Activated CD4-positive, alpha-beta T cell treated with anti-CD3 and anti-CD28 coated beads, Interleukin-2, Interleukin-6, amounts not matched to agents 100 ng/mL and 50 ng/mL, durations not matched to agents 16 hours and 8 hours (primary cell): ENCODE measurements at places on chromosomes 5 and 9.

DNA sequence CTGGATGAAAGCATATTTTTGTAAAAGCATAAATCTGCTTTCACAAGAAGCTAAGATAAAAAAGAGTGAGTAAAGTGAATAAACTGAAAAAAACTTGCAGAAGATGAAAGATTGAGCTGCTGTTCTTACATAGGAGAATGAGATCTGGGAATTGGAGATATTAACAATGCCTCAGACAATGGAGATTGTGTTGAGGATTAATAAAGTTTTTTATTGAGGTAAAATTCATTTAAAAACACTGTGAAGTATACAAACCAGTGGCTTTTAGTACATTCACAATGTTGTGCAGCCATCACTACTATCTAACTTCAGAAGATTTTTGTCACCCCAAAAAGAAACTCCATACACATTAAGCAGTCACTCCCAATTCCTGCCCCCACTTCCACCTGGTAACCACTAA lies 19.7 kb upstream of the UBLCP1 start:
- DNase-seq = no peak

DNA sequence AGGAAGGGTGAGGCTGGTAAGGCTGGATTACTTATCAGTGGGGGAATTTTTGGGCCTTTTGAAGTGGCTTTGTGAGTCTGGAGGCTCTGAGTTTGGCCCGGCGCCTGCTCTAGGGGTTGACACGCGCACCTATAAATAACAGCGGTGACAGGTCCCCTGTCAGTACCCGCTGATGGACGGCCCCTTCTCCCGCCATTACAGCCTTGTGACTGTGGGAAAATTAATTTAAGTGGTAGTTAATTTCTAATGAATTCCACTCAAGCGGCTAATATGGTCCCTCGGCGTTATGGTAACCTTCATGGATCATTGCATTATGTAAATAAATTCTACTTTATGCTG lies 16.5 kb downstream of the MRPL36 start:
- DNase-seq = no peak

GRCh38 chr9:78618735-78619134 lies 321.8 kb downstream of the PSAT1 start:
- DNase-seq = no peak

GRCh38 chr9:20048985-20049384 lies 260.1 kb upstream of the SLC24A2 start:
- DNase-seq = no peak

DNA sequence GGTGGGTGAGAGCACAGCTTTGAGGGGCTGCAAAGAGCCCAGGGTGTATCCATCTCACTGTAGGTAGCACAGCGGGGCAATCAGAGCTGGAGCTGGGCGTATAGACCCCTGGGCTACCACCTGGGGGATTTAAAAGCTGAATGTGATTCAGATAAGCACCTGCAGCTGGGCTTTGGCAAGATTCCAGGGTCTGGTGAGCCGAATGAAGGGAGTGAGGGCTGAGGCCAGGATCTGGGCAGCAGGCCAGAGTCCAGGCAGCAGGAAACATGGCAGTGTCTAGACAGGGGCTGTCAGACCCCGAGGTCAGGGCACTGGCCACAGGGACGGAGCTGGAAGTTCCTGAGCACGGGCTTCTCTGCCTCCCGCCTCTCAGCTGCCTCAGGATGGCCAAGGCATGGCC lies 8.7 kb downstream of the ASS1 start:
- no peak for DNase-seq

DNA sequence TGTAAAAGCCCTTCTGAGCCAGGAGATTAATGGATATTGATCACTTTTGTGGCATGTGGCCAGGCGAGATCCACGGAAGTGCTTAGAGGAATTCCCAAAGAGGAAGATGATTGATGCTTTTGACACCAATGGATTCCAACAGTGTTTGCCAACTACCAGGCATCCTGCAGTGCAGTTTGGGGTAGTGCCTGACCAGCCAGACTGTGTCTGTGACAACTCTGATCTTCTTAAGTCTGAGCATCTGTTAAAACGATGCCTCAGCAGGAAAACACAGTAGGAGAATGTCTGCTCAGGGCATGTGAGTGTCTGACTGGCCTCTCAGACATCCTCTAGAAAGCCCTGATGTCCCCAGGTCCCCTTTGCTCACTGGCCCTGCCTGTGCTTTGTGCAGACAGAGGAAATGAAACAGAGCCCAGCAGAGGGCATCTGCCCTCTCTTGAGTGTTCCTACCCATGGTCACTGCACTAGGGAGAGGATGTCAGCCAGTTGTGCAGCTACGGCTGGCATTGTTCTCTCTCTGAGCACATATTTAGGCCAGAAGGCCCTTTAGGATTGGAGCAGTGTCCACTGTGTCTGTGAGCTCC lies 57.0 kb downstream of the TRPC7 start:
- DNase-seq = no peak

GRCh38 chr5:171848006-171848405 lies 62.4 kb downstream of the SMIM23 start:
- DNase-seq = no peak

DNA sequence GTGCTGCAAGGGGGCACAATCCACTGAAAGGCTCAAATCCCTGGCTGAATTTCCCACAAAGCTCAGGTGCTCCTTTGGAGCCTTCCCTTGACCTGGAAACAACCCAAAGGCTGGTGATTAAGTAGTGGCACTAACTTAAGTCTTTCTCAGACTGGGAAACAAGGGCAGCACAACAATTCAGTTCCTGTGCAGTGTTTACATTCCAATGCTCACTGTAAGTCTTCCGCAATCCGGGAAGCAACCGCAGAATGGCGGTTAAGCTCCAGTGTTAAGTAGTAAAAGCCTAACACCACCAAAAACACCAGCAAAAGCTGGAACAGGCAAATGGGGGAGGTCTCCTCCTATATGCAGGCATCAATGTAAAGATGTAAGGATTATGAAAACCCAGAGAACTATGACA lies 117.2 kb downstream of the TRPM3 start:
- DNase-seq = no peak

DNA sequence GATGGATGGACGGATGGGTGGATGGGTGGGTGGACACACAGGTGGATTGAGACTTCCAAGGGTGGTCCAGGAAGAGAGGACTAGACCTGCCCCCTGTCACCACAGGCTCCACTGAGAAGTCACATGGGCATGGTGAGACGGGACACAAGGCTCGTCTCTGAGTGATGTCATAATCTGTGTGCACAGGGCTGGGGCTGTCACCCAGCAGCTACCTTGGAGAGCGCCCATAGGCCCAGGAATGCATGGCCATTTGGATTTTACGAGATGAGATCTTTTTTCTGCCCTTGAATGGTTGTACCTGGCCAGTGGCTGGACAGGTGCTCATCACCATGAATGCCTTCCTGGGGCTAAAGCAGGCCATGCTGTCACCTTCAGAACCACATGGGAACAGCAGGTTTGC lies 3.1 kb downstream of the OLFM1 start:
- no peak for DNase-seq

DNA sequence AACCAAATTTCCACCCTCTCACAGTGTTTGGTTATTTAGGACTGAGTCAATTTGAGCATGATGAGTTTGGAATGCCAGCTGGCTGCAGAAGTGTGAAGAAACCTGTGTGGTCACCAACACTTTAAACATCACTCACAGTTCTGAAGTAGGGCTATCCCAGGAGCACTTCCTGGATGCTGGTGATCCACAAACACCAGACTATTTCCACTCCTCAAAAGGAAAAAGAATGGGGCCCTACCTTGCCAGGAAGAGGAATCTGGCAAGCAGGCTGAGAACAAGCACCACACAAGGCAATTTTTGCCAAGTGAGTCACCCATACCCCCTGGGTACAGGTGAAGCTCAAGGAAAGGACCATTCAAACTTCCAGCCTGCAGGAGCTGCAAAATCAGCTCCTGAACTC lies 294.2 kb upstream of the PTGER4 start:
- peak; percentile 52 for DNase-seq
